ENCODE measurements at places on chromosomes 1 and 21.

GRCh38 chr1:193325042-193325441 lies 138.6 kb upstream of the B3GALT2 start:
- DNase-seq, result no peak

DNA sequence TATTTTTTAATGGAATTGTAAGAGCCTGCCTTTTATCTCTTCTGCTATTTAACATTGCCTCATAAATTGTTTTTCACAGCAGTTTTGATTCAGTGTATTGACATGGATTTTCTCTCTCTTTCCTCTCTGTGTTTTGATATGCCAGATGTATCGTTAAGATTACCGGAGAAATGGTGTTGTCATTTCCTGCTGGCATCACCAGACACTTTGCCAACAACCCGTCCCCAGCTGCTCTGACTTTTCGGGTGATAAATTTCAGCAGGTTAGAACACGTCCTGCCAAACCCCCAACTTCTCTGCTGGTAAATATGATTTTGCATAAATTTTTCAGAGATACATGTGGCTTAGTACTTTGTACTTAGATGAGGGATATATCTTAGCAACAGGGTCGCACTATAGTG lies 23.1 kb upstream of the DYNLT5 start:
- DNase-seq, result no peak

- DNase-seq, result no peak
Observed at GRCh38 chr1:219422811-219423598, 189.9 kb downstream of the ZC3H11B start.

- DNase-seq, result no peak
Observed at GRCh38 chr1:15081102-15081501, 72.4 kb upstream of the TMEM51 start.

DNA sequence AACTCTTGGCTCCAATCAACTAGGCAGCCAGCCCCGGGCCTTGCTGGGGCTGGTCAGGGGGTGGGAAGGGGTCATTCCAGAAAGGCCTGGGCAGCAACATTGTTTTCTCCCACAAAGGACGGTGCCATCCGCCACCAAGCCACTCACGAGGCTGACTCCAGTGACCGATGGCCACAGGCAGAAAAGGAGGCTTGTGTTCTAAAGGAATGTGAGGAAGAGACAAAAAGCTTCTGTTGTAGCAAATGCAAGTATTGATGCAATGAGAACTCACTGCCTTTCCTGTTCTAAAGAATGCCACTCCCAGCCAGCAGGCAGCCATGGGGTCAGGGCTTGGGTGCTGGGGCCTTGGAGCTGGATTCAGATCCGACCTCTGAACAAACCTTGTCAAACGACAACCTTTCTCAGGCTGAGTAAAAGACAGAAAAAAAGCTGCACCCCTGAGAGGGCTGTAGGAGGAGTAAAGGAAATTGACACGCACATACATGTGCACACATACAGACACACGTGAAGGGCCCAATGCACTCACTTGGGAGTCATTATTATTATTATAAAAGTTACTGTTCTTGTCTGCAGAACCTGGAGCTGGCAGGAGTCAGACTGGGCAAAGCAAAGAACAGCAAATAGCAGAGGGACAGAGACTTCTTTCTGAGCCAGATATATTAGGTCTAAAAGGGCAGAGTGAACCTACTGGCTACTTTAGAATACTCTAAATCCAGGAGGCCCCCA lies 13.9 kb upstream of the PRMT2 start:
- DNase-seq, result no peak

Data from NCI-H1436 (cell line).